Osteoblast (primary cell): ENCODE measurements at places on chromosomes 4 and X. TPM values are rescaled to one million over a fixed set of nuclear protein-coding genes. Genes with fewer than 3 reads are reported as not detected.

Gene DCLK2
- total RNA-seq: 11.6 and 13.6 TPM in 2 replicates

Gene PPEF2
- total RNA-seq: not detected in 2 replicates

Gene KLB
- total RNA-seq: not detected in 2 replicates

Gene P2RY4
- under 0.01 and 0.29 TPM in 2 replicates for total RNA-seq

Gene CACNA1F
- not detected in 2 replicates for total RNA-seq

Gene SUPT20HL2
- not detected in 2 replicates for total RNA-seq

Gene RAB9B
- 1.1 and 1.8 TPM in 2 replicates for total RNA-seq

Gene FRMD7
- total RNA-seq: 1.1 and 1.5 TPM in 2 replicates

Gene MAGEA12
- not detected in 2 replicates for total RNA-seq

Gene PAGE1
- total RNA-seq: not detected in 2 replicates

Gene GRK4
- total RNA-seq: 7.4 and 7.6 TPM in 2 replicates

Gene S100G
- not detected in 2 replicates for total RNA-seq

Gene TCEAL2
- not detected in 2 replicates for total RNA-seq

Gene TRAPPC11
- 51.0 and 58.3 TPM in 2 replicates for total RNA-seq

Gene CNGA1
- not detected in 2 replicates for total RNA-seq

Gene MAGEC3
- total RNA-seq: not detected in 2 replicates

Gene PNMA5
- not detected in 2 replicates for total RNA-seq

Gene PDE5A
- 140 and 157 TPM in 2 replicates for total RNA-seq

Gene MUC7
- total RNA-seq: not detected in 2 replicates

Gene GSX2
- total RNA-seq: not detected in 2 replicates
